Activated T-cell treated with anti-CD3 and anti-CD28 coated beads for 24 hours (primary cell): ENCODE measurements at places on chromosomes 16 and 17.

GRCh38 chr16:6483469-6484033, 849.1 kb upstream of the RBFOX1 start:
- no peak for DNase-seq

GRCh38 chr17:35804658-35805192, 4.6 kb upstream of the TAF15 start:
- DNase-seq = no peak

GRCh38 chr17:82375359-82376041, 3.9 kb downstream of the UTS2R start:
- no peak for DNase-seq

GRCh38 chr16:14249291-14250032, 178.3 kb downstream of the MRTFB start:
- DNase-seq = peak; percentile 39

DNA sequence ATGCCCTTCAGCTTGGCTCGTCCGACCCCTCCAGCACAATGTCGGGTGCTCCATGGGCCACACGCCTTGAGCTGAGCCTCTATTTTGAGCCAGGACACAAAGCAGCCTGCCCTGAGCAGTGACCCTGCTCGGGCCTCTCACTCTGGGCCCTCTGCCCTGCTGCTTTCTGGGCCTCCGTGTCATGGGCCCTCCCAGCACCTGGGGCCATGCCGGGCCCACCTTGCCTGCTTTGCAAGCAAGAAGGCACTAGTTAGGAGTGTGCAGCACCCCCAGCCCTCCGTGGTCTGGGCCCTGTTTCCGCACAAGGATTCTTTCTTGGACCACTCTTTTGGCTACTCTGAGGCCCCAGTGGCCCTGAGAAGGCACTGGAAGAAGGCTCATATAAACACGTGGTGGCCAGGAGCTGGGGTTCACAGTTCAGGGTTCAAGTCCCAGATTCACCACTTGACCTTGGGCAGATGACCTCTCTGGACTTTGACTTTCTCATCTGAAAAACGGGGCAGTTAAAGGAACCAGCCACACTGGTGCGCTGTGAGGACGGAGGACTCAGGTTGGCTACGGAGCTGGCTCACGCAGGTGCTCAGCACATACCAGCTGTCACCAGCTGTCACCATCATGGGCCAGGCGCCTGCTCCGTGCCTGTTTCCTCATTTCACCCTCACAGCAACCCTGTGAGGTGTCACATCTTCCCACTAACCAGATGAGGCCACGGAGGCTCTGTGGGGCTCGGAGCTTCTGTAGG, 166.0 kb upstream of the GSE1 start:
- DNase-seq = no peak

DNA sequence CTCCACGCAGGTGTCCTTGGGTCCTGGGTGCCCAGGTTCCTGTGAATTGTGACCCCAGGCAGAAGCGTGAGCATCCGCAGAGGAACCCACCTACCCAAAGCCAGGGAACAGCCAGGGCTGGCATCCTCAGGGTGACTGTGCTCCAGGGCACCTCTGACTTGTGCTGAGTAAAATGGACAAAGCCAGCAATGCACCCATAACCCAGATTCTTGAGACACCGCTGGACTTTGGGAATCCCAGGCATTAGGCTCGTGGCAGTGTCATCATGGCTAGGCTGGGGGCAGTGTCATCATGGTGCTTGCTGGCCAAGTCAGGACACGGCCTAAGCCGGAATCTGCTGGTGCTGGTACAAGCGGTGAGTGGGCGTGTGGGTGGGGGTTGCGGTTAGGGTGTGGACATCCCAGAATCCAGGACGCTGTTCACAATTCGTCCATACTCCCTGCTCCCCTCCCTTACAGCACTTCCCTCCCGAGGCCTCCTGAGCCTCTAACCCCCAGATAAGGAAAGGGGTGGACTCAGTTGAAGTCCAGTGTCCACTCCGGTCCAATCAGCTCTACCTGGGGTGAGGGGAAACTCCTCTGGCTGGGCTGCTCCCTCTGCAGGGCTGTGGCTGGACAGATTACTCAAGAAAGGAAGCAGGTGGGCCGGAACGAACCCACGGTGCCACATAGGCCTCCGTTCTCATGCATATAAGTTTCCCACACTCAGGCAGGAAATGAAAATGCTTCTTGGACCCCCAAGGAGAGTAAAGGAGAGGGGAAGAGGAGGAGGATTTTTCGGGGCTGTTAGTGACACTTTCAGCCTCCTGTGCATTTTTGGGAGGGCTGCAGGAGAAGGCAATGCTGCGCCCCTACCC, 138.9 kb downstream of the SEC14L1 start:
- no peak for DNase-seq

GRCh38 chr17:80245566-80246265, 14.9 kb upstream of the RNF213 start:
- DNase-seq = no peak

GRCh38 chr17:41340494-41340893, 10.1 kb downstream of the KRT33A start:
- DNase-seq = no peak
